Mucosa of gallbladder (tissue), 1 donor: ENCODE measurements at places on chromosomes 2 and 18. TPM values are rescaled to one million over a fixed set of nuclear protein-coding genes. Genes with fewer than 3 reads are reported as not detected.

LCT gene
- not detected for total RNA-seq

RIF1 gene
- 26.1 TPM for total RNA-seq

RHBDD1 gene
- total RNA-seq = 36.7 TPM

ALPI gene
- 1.0 TPM for total RNA-seq

CCDC68 gene
- total RNA-seq = 9.8 TPM

PKP4 gene
- total RNA-seq = 90.3 TPM

NAT8 gene
- total RNA-seq = 2.4 TPM

SLC4A5 gene
- total RNA-seq = 4.7 TPM

DNA sequence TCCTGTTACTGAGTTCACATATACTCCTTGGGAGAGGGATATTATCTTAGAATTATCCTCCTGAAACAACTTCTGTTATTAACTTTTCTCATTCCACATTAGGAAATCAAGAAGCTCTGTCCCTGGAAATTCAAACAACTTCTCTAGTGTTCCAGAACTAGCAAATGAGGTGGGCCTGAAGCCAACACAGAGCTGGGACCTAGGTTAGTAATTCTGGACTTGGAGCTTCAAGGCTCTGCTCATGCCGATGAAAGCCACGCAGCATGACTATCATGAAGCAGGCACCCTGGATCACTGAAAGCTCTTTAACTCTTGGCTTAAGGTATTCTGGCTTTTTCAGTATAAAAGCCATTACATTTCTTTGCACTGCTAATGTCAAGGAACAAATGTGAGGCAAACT is 242.7 kb downstream of the TGIF1 start:
- no peak for DNase-seq

GRCh38 chr2:229922449-229923386 is at the start of gene FBXO36:
Gene FBXO36, plus strand, starts transcription at chr2:229922503. Its CDS starts 11 bp downstream, at chr2:229922514.
- no peak for DNase-seq

DNA sequence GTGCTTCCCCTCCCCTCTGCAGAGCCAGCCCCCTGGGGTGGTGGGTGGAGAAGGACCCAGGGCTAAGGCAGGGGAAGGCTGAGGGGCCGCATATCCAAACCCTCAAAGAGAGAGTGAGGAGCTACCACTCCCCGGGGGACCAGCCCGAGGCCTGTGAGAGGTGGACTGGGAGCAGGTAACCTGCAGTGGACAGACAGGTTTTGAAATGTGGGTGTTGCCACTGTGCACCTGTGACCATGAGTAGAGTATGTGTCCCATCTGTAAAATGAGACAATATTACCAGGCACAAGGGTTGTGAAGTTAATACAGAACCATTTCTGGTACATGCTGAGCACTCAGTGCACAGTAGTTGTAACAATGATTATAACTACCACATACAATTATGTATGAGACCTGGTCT is 51.2 kb upstream of the POMC start:
- no peak for DNase-seq

DNA sequence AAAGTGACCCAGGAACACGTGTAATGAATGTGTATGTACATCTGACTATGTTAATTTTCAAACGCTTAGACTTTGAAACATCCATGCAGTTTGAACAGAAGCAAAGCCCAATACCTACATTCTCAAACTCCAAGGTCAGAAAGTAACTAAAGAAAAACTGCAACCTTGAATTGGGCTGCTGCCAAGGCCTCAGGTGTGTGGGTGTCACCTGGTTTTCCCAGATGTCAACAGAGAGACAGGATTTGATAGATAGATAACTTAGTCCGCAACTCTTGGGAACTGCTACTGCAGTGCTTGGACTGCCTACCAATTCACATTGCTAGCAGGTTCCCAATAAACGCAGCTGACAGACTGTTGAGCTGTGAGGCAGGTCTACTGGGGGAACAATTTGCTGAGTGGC is 78.7 kb upstream of the PAPOLG start:
- DNase-seq = peak; percentile 73

- DNase-seq = no peak
These were observed 2186.3 kb upstream of the CELF4 start for GRCh38 chr18:39751921-39752320.

DNA sequence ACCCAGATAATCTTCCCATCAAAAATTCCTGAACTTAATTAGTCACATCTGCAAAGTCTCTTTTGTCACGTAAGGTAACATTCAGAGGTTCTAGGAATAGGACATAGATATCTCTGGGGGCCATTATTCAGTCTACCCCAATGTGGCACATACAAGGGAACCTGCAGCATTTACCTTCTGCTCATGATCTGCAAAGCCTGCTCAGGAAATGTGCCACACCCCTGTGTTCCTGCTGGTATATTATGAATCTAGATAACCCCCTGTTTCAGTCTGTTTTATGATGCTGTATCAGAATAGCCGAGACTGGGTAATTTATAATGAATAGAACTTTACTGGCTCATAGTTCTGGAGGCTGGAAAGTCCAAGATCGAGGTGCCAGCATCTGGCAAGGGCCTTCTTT is 103.5 kb downstream of the ARL4C start:
- DNase-seq = no peak

DNA sequence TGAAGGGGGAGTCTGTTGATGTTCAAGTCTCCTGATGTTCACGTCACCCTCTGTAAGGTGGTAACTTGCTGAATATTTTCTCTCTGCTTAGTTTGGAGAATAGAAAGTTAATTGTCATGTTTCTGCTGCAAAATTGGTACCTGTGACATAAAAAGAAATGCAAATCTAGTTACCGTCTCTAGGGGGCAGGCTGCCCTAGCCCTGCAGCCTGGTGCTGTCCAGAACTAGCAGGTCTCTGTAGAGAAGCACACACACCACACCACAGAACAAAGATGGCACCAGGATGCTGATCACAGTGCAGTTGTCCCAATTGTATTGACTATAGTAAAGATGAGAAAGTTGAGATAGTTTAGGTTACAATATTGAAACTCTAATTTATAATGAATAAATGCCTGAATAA is 47.0 kb downstream of the SLC9A4 start:
- peak; percentile 28 for DNase-seq

GRCh38 chr2:7097353-7097895 is 180.2 kb downstream of the RNF144A start:
- DNase-seq = peak; percentile 72

- DNase-seq = no peak
These were observed 107.6 kb upstream of the NOSTRIN start for GRCh38 chr2:168694866-168695265.

GRCh38 chr2:144449028-144449406 is 70.9 kb downstream of the ZEB2 start:
- DNase-seq = no peak

GRCh38 chr2:178756843-178757242 is 50.4 kb downstream of the TTN start:
- no peak for DNase-seq

DNA sequence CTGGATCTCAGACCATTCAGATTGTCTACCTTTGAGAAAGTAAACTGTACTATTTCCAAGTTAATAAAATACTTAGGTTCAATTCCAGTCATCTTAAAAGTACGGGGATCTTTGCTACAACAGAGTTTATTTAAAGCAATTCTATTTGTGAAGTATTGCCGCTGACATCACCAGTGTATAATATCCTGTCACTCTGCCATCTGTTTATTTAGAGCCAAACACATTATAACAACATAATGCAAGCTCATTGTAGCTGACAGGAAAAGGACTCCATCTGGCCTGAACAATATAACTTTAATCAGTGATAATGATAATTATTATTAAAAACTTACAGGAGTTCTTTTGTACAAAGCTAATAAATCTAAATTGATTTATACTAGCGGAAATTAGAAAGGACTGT is 786.8 kb downstream of the ERBB4 start:
- no peak for DNase-seq

DNA sequence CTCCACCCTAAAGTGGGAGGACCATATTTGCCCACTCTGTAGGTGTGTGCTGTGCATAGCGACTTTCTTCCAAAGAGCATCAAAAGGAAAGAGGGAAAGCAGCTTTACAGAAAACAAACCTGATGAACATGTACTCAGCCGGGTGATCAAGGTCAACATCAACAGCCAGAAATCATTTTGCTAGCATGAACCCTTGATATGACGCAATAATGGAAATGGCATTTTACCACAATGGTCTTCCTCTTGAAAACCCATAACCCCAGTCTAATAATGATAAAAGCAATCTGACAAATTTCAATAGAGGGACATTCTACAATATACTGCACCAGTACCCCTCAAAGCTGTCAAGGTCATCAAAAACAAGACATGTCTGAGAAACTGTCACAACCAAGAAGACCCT is 350.2 kb downstream of the FBXO15 start:
- DNase-seq = no peak

- no peak for DNase-seq
These were observed 112.7 kb upstream of the RBMS1 start for GRCh38 chr2:160606341-160606740.
